ENCODE measurements at places on chromosomes 7 and 10. TPM values are rescaled to one million over a fixed set of nuclear protein-coding genes. Genes with fewer than 3 reads are reported as not detected.

- no peak for DNase-seq
Observed at GRCh38 chr10:98608411-98608810, 161.7 kb upstream of the HPS1 start.

DNA sequence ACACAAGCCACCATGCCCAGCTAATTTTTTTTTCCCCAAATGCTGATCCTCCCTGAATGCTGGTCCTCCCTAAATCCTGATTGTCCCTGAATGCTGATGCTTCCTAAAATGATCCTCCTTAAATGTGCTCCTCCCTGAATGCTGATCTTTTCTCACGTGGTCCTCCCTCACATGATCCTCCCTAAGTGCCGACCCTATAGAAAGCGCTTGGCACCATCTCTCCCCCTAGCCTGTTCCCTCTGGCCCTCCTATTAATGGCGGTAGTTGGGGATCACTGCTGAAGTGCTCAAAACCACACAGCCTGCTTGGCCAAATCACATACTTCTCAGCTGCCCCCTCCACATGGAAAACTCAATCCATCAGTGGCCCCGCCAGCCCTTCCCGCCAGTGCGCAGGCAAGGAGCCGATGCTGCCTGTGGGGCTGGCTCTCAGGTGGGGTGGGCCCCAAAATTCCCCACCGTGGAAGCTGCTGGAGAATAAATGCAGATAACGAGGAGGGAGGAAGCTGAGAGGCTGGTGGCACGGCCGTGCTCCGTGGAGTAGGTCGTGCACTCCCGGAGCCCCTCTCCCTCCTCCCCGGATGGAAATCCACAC is 42.9 kb downstream of the COL26A1 start:
- DNase-seq: no peak

DNA sequence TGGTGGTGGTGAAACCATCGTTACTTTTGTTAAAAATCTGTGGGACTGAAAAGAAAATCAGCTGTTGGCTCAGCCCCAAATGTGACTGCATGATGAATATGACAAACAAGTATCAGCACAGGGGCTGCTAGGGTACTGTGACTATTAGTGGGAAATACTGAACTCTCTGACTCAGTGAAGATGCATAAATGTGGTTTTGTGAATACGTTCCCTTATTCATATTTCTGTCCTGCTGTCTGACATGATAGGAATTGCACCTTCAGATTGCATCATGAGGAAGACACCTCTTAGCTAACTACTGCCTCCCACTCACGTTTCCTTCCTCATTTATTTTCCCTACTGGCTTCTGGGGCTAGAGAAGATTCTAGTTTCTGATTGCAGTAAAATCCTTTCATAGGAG is 1.4 kb downstream of the CLEC5A start:
- no peak for DNase-seq

The LRIT1 gene
- not detected for total RNA-seq
